Right forelimb (tissue), 1 donor: ENCODE measurements at places on chromosomes 4 and X.

- peak; percentile 19 for DNase-seq
Measured at GRCh38 chr4:95186666-95187065, 362.1 kb downstream of the UNC5C start.

DNA sequence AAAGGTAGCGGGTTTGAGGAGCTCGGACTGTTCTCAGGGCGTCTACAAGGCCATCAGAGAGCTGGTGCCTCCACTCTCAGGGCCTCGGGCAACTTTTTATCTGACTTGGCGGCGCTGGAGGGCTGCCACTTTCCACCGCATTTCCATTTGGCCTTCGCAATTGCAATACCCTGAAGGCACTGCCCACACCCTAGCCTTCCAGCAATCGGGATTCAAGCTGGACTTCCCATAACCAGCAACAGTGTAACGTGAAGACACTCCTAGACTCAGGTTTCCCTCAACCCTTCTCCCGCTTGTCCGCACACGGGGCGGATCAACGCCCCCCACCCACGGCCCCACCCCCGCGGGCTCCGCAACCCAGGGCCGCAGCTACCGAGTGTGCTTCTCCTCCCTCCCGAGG lies 50.2 kb upstream of the BCOR start:
- DNase-seq, result no peak

DNA sequence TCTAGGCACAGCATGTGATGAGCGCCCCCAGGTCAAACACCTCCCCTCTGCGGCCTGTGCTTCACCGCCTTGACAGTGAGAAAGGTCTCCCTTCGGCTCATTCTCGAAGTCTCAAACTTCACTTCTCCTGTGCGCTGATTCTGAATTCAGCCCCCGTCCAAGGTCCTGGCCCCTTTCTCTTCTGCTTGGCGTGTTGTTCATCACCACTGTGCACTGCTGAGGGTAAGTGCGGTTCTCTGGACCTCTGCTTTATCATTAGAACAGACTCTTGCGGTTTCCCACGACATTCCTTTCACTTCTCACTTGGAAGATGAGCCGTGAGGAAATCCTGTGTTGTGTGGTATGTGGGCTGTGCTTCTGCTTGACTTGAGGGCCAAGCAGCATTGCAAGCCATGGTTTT lies 11.9 kb downstream of the HTT-AS start:
- no peak for DNase-seq

- peak; percentile 28 for DNase-seq
Measured at GRCh38 chr4:8082517-8083055, 76.0 kb downstream of the ABLIM2 start.

- no peak for DNase-seq
Measured at GRCh38 chrX:76453737-76454406, 26.4 kb downstream of the MAGEE1 start.

DNA sequence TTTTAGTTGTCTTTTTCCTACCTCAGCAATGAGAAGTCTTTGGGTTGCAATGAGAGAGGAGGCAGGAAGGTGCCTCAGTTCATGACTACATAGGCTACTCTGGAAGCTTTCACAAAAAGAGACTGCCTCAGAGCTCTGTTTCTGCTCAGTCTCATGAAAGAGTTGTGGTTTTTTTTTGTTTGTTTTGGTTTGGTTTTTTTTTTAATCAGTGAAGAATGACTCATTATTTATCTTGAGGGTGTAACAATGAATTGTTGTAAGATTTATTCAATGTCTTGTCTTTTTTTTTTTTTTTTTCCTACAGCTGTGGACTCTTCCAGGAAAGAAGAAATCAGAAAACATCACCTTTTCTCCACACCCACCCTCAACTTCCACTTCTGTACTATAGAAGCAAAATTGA lies 67.5 kb upstream of the CXCL13 start:
- no peak for DNase-seq

- no peak for DNase-seq
Measured at GRCh38 chr4:70651864-70652506, 14.3 kb downstream of the JCHAIN start.

DNA sequence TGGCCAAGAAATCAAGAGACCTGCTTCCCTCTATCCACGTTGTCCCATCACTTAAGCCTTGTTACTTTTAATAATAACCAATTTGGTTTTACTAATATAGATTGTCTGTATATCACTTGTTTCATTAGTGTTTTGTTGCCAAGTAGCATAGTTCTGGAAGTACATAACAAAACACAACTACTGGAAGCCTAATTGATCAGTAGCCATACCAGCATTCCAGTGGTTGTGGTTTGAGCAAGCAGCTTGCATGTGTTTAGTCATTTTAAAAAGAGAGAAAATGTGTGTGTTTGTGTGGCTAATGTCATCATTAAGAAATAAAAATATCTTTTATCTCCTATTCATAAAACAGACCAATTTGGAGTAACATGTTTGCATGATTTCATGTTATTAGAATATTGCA lies 70.8 kb downstream of the PTPN13 start:
- DNase-seq, result no peak

GRCh38 chr4:89898304-89898716 lies 3.7 kb downstream of the MMRN1 start:
- no peak for DNase-seq

DNA sequence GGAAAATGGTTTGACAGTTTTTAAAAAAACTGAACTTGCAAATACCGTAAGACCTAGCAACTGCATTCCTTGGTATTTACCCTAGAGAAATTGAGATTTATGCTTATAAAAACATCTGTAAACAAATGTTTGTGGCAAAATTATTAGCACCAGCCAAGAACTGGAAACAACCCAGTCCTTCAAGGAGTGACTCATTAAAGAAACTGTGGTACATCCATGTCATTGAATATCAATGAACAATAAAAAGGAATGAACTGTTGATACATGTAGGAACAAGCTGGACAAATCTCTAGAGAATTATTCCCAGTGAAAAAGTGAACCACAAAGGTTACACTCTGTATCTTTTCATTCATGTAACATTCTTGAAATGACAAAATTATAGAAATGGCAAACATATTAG lies 240.2 kb upstream of the ADAMTS3 start:
- DNase-seq, result no peak

DNA sequence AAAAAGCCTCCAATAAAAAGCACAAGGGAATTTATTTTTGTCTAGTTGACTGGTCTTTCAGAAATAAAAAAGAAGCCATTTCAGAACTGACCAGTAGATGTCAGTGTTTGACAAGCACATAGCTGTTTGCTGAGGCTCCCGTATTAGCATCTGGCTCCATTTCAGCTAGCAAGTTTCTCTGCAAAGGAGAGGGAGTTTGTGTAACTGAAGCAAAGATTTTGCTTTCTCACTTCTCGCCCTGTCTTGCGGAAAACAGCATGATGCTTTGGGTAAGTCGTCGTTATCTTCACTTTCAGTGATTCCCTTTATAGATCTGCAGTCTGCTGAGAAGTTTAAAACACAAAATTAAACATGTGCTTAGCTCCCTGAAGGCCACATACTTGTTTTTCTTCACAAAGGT lies 85.5 kb downstream of the CT47B1 start:
- DNase-seq, result peak; percentile 40

- DNase-seq, result no peak
Measured at GRCh38 chr4:86718152-86718551, 124.0 kb downstream of the PTPN13 start.

GRCh38 chr4:53963781-53964180 lies 100.6 kb downstream of the CHIC2 start:
- DNase-seq, result no peak

DNA sequence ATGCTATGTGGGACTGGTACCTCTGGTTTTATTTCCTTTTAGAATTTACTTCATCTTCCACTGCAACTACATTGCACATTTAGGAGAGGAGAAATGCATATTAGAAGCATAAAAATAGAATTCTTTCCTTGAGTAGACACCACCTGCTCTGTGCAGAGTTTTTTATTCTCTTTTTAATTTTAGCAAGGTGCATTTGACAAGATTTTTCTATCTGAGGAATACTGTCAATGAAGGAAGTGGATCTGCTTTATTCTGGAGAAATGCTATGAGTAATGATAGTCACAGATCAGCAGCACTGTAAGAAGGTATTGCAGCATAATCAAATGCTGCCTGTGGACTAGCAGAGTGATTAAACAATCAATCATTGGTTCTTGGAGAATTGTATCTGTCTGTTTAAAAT lies 1038.3 kb downstream of the RAPGEF2 start:
- no peak for DNase-seq

GRCh38 chr4:185128272-185129119 lies 14.6 kb upstream of the SLC25A4 start:
- DNase-seq, result no peak

DNA sequence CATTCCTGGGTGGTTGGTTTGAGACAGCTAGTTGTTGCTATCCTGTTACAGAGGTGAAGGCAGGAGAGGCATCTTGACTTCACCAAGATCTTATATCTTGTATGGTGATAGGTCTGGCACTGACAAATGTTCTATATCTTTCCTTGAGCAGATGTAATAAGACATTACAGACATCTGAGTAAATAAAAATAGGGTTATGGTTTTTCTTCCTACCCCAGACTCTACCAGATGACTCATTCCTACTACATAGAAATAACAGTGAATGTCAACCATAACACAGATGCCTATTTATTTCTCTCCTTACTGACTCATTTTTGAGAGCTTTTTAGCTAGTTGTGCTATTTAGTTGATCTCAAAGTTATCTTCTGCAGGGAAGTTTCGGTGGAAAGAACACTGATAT lies 21.9 kb downstream of the HNRNPH2 start:
- DNase-seq, result no peak

GRCh38 chrX:103536071-103536470 lies 16.8 kb upstream of the RAB40A start:
- no peak for DNase-seq

GRCh38 chrX:40734971-40735324 lies 394 bp downstream of the MED14 start:
- no peak for DNase-seq

DNA sequence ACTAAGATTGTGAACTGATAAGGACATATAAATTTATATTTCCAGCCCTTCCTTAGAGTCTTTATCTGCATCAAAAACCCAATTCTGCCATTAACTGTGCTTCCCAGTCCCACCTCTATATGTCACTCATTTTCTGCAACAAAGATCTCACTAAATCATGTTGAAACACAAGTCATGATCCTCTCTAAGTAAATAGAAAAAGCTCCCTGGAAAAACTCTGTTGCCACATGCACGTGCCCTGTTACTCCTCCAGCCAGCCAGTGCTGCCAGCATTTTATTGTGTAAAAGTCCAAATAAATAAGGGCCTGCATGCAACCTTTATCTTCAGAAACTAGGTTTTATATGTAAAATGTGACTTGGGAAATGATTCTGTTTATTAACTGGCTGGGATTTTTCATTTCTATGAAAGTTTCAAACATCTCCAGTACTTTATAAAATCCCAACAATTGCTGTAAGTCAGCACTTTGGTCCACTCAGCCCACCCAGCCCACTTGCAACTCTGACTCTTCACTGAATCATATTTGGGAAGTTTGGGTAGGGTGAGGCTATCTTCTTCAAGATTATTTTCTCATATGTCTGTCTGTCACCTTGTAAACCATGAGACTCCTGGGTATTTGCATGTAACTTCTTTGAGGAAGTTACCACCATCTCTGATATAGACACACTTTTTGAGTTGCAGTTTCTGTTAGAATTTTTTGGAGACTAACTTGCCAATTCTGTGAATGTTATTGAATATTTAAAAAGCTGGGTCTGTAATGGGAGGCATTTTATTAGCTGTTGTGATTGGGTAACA lies 40.0 kb upstream of the SMARCA5 start:
- DNase-seq, result no peak

GRCh38 chr4:132228676-132229075 lies 920.4 kb upstream of the PCDH10 start:
- DNase-seq, result no peak

DNA sequence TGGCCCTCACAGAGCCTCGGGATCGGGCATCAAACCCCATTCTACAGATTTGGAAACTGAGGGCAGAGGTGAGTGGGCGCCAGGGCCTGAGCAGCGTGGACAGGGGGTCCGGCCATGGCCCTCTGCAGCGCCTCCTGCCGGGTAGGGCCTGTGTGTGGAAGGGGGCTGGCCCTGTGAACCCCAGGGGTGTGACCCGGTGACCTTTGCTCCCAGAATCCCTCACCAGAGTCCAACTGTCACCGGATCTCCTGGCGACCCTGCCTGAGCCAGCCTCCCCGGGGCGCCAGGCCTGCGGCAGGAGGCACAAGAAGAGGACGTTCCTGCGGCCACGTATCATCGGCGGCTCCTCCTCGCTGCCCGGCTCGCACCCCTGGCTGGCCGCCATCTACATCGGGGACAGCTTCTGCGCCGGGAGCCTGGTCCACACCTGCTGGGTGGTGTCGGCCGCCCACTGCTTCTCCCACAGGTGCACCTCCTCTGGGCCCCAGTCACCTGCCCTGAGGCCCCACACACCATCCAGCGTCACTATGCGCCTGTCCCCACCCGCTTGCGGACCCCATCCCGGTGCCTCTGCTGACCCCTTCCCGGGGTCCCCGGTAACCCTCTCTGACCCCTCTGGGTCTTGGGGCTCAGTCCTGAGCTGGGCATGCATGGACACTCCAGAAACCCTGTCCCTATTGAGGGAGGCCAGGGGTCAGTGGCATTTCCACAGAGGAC lies 4.2 kb downstream of the HGFAC start:
- DNase-seq, result no peak

DNA sequence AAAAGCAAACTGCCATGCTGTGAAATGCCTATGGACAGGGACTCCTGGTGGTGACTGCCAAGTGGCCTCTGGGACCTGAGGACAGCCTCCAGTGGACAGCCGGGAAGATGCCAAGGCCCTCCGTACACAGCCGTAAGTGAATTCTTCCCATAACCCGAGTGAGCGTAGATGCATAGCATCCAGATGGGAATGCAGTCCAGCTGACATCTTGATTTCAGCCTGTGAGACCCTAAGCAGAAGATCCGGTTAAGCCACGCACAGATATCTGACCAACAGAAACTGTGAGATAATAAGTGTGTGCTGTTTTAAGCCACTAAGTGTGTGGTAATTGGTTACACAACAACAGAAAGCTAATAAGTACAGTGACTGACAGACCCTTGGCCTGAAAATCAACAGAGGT lies 55.9 kb downstream of the TMEM156 start:
- DNase-seq, result no peak

DNA sequence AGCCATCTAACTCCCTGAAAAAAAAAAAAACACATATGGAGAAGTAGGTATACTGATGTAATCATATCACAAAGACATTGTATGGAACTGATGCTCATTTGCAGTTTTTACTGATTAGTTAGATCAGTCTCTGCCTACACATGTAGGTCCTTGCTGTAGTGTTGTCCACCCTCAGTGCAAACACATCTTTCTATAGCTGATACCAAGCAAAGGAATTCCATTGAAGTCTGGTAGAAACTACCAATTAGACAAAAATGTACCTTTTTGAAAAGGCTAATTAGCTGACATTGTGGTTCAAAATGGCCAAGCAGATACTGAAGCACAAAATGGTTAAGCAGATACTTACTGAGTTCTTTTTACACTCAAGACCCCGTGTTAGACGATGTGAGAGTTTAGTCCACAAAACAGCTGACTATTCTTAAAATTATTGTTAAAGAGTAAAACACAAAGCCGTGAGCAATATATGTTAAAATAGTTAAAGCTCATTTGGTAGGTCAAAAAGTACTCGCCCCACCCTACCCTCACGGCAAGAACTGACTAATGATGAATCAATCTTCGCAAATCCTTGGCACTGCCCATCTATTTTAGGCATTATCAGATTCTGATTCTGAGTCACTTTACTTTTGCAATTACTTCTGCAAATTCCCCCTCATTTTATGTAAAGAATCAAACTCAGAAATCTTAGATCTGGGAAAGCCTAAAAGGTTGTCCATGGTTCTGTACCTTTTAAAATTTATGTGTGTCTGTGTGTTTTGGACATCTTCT lies 40.4 kb downstream of the COL4A6 start:
- DNase-seq, result no peak
